Glutamatergic neuron (in vitro differentiated cells): ENCODE measurements at places on chromosomes 12 and 14.

DNA sequence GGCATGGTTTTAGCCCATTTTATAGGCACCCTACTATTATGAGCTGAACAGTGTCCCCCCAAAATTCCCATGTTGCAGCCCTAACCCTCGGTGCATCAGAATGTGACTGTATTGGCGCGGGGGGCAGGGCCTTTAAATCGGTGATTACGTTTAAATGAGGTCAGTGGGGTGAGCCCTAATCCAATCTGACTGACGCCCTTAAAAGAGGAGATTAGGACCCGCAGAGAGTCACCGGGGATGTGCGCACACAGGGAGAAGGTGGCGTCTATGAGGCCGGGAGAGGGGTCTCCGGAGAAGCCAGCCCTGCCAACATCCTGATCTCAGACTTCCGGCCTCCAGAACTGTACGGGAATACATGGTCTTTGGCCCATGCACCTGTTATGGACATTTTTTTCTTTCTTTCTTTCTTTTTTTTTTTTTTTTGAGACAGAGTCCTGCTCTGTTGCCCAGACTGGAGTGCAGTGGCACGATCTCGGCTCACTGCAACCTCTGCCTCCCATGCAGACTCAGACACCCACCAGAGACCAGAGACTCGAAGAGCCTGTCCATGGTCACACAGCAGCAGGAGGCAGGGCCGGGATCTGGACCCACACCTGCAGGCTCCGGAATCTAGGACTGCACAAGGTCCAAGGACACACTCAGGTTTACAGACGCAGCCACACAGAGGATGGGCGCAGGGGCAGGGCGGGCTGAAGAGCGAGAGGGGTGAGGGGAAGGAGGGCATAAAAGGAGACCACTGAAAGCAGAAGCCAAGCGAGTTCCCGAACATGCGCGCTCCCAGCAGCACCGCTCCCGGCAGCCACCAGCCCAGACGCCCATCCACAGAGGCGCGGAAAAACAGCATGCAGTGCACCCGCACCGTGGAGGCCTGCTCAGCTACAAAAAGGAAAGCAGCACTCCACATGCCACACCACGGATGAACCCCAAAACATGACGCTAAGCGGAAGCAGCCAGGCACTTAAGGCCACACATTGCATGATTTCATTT is 19.0 kb downstream of the SCARB1 start:
- no peak for DNase-seq

GRCh38 chr12:114237230-114237629 is 168.7 kb downstream of the TBX5 start:
- no peak for DNase-seq

DNA sequence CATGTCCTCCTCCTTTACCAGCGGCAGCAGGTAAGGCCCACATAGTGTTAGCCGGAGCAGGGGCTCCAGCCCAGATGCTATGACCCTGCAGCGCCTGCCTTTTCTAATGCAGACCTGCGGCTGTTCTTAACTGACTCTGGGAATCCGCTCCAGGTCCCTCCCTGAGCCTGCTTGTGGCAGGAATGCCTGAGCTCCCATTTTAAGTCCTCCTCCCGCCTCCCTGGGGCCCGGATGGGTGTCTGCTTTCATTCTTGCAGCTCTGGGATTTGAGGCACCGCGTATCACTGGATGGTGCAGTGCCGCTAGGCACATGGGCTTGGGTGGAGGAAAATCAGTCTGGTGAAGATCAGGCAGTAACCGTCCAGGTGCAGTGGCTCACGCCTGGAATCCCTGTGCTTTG is 7.6 kb downstream of the TSPAN9 start:
- DNase-seq, result peak; percentile 24

- DNase-seq, result no peak
Measured at GRCh38 chr12:108399514-108399913, 60.4 kb upstream of the CMKLR1 start.

DNA sequence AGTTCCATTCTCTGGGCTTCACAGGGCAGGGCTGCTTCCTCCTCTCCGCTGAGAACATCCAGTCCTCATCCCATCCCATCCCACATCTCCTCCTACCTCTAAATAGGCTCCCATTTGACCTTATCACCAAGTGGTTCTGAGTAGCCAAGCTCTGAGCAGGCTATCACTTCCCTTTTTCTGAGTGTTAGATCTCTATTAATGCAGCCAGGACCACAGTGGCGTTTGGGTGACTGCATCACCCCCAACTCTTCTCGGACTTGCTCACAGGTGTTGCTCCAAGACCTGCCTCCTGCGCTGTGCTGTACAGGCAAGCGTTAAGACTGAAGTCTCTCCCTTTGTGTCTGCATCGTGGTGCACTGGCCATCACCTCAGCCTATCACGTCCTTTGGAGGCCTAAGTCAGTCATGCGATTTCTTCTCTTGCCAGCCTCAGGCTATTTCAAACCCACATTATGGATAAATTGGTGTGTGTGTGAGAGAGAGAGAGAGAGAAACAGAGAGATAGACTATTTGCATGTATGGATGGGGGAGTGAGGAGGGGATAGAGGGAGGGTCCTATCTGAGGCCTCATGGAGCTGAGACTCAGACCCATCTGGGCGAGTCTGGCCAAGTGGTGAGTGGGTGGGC is 12.4 kb upstream of the HHIPL1 start:
- DNase-seq, result no peak

DNA sequence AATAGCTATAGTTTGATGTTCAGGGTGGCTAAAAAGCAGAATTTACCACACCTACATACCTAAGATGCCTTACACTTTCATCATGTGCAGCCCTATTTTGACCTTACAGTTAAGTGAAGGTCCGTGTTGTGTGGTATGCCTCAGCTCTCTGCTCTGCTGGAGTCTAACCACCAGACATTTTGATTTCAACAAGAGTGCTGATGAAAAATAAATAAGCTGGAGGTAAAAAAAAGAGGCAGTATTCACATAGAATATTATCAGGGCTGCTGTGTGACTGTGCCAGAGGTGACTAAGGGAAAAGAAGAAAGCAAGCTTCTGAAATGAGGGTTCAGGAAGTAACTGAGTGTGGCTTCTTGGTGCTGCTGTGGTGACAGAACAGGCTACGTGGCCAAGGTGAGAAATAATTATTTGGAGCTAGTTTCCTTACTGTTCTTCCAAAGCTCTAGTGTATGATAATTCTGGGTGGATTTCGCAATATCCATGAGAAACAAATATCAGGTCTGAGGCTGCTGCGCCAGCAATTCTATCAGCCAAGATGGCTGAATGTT is 188.8 kb downstream of the STXBP6 start:
- DNase-seq, result no peak
